T-helper 17 cell (primary cell): ENCODE measurements at places on chromosomes 2 and 18.

DNA sequence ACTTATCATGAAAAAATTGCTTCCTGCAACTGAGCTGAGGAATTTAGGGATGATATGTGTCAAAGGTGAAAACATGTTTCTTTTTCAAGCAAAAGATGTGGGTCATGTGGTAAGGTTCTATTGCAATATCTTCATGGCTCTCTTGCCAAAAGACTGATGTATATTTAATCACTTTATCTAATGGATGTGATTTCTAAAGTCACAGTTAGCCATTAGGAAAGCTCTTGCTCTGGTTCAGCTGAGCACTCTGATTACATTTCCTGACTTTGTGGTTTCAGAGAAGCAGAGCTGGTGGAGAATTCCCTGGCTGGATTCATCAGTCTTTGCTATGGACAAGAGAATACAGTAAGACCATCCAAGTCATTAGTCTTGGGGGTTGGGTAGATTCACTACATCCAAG is 24.4 kb downstream of the SCN9A start:
- DNase-seq: no peak

DNA sequence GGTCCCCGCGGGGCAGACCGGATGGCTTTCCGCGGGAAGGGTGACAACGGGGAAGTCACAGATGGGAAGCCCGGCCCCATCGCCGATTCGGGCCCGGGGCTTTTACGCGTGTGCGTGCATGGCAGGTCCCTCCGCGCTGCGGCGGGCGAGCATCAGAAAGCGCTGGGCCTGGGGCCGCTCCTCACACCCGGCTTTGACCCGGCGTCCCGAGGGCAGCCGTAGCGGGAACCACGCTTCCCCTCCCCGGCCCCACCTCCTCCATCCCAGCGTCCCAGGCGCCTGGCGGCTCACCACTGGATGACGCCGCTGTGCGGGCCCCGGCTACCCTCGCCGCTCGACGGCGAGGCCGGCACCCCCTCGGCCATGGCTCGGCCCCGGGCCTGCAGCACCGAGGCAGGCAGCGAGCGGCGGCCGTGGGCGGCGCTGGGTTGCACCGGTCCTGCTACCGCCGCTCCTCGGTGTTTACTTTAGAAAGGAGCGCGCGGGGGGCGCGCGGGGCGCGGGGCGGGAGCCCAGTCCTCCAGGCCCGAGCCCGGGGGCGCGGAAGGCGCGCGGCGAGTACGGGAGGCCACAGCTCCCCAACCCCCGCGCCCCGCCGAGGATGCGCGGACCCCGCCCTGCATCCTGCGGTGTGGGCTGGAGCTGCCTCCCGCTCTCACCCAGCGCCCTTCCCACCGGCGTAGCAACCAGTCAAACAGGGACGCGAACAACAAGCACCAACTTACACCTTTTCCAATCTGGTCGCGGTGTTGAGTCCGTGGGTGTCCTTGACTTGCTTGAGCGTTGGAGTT is 806 bp downstream of the RFX8 start:
- DNase-seq: no peak

GRCh38 chr2:144131042-144131441 is 388.9 kb downstream of the ZEB2 start:
- no peak for DNase-seq

DNA sequence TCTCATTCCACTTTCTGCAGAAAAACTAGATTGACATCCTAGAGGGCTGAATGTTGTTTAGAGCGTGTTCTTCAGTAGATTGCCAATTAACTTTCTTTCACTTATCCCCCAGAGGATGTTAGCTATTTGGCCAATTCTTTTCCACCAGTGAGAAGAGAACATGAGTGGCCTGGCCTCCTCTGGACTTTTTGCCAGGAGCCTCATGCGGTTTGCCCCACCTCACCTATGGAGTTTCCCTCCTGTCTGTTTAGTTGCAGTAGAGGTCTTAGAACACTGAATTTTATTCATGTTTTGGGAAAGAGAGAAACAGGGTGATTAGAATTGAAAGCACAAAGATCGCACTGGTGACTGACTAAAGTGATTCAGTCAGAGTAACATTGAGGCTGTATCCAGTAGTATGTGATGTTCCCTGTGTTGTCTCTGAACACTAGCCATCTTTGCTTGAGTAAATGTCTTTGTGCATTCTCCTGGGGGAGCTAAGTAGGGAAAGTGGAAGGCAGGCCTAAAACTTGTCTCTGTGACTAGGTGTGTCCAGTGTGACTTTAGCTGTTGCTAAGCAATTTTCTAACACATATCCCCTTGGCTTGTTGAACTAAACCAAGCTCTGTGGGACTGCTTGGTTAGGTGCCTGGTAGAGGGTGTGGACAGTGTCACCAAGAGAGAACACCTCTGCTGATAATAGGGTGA is 34.0 kb downstream of the UGP2 start:
- DNase-seq: no peak

DNA sequence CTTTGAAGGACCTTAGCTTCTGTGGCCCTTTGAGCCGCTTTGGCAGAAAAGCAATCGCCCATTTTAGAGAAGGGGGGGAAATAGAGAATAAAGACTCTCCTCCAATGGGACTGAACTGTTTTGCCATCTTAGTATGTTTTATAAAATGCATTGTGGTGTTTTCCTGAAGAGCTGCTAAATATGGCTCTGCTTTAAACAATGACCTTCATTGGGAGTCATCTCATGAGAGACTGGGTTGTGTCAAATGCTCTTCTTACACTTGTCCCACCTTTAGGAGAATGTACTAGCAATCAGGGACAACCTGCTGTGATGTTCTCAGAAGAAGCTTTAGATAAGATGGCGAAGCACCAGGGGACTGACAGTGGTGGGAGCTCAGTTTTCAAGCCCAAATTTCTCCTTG is 418.9 kb upstream of the POU3F3 start:
- DNase-seq: no peak

GRCh38 chr2:218261423-218262236 is 815 bp downstream of the GPBAR1 start:
- no peak for DNase-seq

GRCh38 chr2:16397681-16398475 is 267.8 kb downstream of the CYRIA start:
- DNase-seq: no peak

- no peak for DNase-seq
These were observed 67.4 kb downstream of the BIN1 start for GRCh38 chr2:127039387-127040031.

GRCh38 chr2:40760071-40760666 is 308.3 kb upstream of the SLC8A1 start:
- DNase-seq: no peak

DNA sequence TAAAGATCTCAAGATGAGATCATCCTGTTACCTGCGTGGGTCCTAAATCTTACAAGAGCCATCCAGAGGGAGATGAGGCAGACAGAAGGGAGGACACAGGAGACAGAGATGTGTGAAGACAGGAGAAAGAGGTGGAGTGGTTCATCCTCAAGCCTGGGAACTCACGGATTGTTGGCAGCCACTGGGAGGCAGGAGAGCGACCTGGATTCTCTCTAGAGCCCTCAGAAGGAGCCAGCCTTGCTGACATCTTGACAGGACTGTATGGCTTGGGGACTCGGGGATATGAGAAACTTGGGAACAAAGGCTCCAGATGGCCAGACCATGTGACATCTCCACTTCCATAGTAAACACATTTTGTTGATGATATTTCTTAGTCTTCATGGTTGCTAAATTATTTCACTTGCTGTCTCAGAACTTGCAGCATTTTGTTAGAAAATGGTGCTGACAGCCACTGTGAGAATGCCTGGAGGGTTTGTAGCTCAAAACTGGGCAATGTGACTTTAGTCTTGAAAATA is 57.8 kb upstream of the MC2R start:
- DNase-seq: no peak

GRCh38 chr18:23929362-23929930 is 85.1 kb upstream of the TTC39C start:
- no peak for DNase-seq

GRCh38 chr18:76405681-76406356 is 89.2 kb downstream of the ZNF516 start:
- DNase-seq: no peak

DNA sequence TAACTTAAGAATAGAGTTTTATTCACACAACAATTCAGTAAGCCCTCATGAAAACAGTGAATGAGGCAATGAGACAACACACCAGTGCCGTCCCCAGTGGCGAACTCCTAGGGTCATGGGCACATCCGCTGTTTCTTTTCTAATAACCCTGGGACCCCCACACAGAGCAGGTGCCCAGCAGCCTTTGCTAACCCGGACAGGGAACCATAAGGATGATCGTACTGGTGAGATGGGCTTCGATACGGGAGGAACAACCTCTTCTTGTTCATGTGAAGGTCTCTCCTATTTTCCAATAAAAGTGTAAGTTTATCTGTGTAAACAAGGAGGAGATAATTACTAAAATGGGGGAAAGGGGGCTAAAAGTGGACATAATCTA is 97.4 kb upstream of the MGAT4A start:
- DNase-seq: no peak

- DNase-seq: no peak
These were observed 30.7 kb upstream of the CD302 start for GRCh38 chr2:159828738-159829137.

DNA sequence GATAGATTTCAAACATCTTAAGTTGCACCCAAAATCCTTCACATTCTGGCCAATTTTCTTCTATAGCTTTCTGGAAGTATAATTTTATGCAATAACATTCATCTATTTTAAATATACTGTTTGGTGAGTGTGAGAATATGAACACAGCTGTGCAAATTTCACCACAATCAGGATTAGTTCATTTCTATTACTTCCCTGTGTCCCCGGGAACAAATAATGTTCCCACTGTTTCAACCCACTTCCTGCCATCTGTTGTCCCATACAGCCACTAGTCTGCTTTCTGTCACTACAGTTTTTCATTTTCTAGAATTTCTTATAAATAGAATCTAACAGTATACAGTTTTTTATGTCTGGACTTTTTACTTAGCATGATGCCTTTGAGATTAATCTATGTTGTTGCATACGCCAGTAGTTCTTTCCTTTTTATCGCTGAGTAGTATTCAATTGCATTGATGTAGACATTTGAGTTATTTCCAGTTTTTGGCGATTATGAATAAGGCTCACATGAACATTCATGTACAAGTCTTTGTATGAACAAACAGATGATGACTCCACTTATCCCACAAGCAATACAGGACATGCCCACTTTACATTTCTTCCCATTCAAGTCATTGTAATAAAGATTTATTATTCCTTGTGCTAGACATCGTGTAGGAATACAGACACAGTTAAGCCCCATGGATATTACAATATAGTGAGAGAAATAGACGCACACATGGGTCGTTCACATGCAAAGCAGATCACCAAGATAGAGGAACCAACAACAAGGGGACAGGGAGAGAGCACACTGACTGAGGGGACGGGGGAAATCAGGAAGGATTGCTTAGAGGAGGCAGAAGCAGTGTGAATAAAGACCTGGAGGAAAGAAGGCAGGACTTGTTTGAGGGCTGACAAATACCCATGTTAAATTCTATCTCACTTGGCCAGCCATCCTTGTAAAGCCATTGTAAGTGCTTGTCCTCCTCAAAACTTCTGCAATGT is 72.9 kb upstream of the PAX8 start:
- no peak for DNase-seq
